ENCODE measurements at places on chromosomes 7 and 10. TPM values are rescaled to one million over a fixed set of nuclear protein-coding genes. Genes with fewer than 3 reads are reported as not detected.

FAM25C gene
- 13.7 TPM for total RNA-seq

FXYD4 gene
- not detected for total RNA-seq

NACAD gene
- 0.43 TPM for total RNA-seq

RASA4B gene
- total RNA-seq: 1.0 TPM

KNDC1 gene
- total RNA-seq: 0.07 TPM

CHRM2 gene
- total RNA-seq: not detected

PKD2L1 gene
- not detected for total RNA-seq

PTPRZ1 gene
- total RNA-seq: 17.7 TPM

CALML3 gene
- total RNA-seq: 9.2 TPM

NEUROD6 gene
- total RNA-seq: not detected

MYL10 gene
- not detected for total RNA-seq

ERVW-1 gene
- total RNA-seq: not detected

SORBS1 gene
- 0.34 TPM for total RNA-seq

PLXDC2 gene
- total RNA-seq: 5.5 TPM

MAGI2 gene
- total RNA-seq: 1.7 TPM

EN2 gene
- under 0.01 TPM for total RNA-seq

CLDN3 gene
- total RNA-seq: not detected

CTTNBP2 gene
- 0.34 TPM for total RNA-seq

C10orf53 gene
- total RNA-seq: not detected

TDRD1 gene
- not detected for total RNA-seq

TSPAN13 gene
- total RNA-seq: 41.0 TPM

TCAF2 gene
- 0.34 TPM for total RNA-seq

IKZF1 gene
- not detected for total RNA-seq

NYAP1 gene
- total RNA-seq: 0.64 TPM

GRM3 gene
- total RNA-seq: not detected

SKAP2 gene
- total RNA-seq: 7.4 TPM

ZNF365 gene
- total RNA-seq: 5.5 TPM

ZNF25 gene
- total RNA-seq: 10.9 TPM

CNPY1 gene
- total RNA-seq: not detected

ZNF12 gene
- 33.7 TPM for total RNA-seq

ABCF2 gene
- total RNA-seq: 64.9 TPM

TPK1 gene
- total RNA-seq: 2.1 TPM

POLR2J3 gene
- total RNA-seq: 10.3 TPM

FRMPD2 gene
- under 0.01 TPM for total RNA-seq

NPTX2 gene
- total RNA-seq: under 0.01 TPM

SLC39A12 gene
- total RNA-seq: not detected
